Naive thymus-derived CD8-positive, alpha-beta T cell (primary cell): ENCODE measurements at places on chromosomes 1 and 21. TPM values are rescaled to one million over a fixed set of nuclear protein-coding genes. Genes with fewer than 3 reads are reported as not detected.

Gene UTS2
- not detected for total RNA-seq

- no peaks in the 10 kb centered on the region for H3K4me1 ChIP-seq
- H3K27me3 ChIP-seq = no peaks in the 10 kb centered on the region
- H3K36me3 ChIP-seq = no peaks in the 10 kb centered on the region
- no peak overlapping the region for H3K4me3 ChIP-seq
Measured at GRCh38 chr21:16865632-16866031, 647.2 kb upstream of the CXADR start.

GRCh38 chr21:43193651-43194302, 25.0 kb downstream of the CRYAA start:
- H3K4me1 ChIP-seq = peaks cover 12% of the 10 kb centered on the region
- H3K27ac ChIP-seq = no peak overlapping the region
- H3K4me3 ChIP-seq = no peak overlapping the region
- H3K27me3 ChIP-seq = peaks cover 10% of the 10 kb centered on the region
- DNase-seq = no peak

GRCh38 chr1:1086911-1087341, 12.8 kb upstream of the RNF223 start:
- H3K27me3 ChIP-seq = no peaks in the 10 kb centered on the region
- no peaks in the 10 kb centered on the region for H3K36me3 ChIP-seq
- peaks cover 3% of the 10 kb centered on the region for H3K4me1 ChIP-seq
- no peak overlapping the region for H3K27ac ChIP-seq

GRCh38 chr21:20701235-20701634, 297.0 kb upstream of the NCAM2 start:
- H3K4me3 ChIP-seq = no peak overlapping the region
- no peaks in the 10 kb centered on the region for H3K4me1 ChIP-seq
- no peak overlapping the region for H3K27ac ChIP-seq
- H3K27me3 ChIP-seq = no peaks in the 10 kb centered on the region
- no peak for DNase-seq
- no peaks in the 10 kb centered on the region for H3K36me3 ChIP-seq

GRCh38 chr1:9331016-9331415, 38.3 kb downstream of the SPSB1 start:
- H3K27ac ChIP-seq = no peak overlapping the region
- no peak for DNase-seq
- H3K27me3 ChIP-seq = no peaks in the 10 kb centered on the region
- no peaks in the 10 kb centered on the region for H3K36me3 ChIP-seq
- peaks cover 15% of the 10 kb centered on the region for H3K4me1 ChIP-seq
- H3K4me3 ChIP-seq = no peak overlapping the region

DNA sequence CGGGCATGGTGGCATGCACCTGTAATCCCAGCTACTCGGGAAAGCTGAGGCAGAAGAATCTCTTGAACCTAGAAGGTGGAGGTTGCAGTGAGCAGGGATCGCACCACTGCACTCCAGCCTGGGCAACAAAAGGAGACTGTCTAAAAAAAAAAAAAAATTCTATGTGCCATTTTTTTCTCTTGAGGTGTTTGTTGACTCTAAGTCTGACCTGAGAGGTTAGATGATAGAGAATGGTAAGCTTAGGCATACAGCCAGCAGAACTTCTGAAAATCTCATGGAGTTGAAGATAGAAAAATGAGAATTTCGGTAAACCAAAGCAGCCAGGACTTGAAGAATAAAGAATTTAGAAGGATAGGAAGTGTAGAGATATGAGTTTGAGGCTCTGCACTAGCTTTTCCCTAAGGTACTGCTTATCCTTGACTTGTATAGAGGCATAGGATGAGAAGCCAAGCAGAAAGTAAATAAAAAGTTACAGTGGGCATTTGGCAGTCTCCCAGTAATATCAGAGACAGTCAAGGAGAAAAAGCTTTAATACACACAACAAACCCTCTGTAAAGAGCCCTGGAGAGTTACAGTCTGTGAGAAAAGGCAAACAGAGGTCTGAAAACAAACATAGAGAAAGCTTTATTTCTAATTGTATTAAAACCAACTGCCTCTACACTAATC, 24.3 kb downstream of the F13B start:
- DNase-seq = no peak
- H3K4me1 ChIP-seq = no peaks in the 10 kb centered on the region
- H3K27ac ChIP-seq = no peak overlapping the region
- peaks cover 13% of the 10 kb centered on the region for H3K27me3 ChIP-seq
- H3K4me3 ChIP-seq = no peak overlapping the region

DNA sequence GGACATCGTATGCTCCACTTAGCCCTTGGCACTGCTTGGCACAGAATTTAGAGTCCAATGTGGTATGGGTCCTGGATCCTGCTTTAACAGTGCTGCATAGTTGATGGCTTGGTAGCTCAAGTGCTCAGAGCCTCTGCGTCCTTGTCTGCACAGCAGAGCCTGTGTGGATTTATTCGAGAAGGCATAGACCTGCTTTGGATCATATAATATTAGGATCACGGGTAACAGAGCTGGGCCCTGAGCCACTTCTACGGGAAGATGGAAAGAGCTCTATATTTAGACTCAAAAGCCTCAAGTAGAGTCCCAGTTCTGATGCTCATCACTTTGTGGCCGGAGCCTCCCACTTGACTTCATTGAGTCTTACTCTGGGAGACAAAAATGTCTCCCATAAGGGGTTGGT, 164.4 kb upstream of the EDN2 start:
- no peak for DNase-seq
- H3K4me3 ChIP-seq = no peak overlapping the region
- no peak overlapping the region for H3K27ac ChIP-seq
- no peaks in the 10 kb centered on the region for H3K27me3 ChIP-seq

DNA sequence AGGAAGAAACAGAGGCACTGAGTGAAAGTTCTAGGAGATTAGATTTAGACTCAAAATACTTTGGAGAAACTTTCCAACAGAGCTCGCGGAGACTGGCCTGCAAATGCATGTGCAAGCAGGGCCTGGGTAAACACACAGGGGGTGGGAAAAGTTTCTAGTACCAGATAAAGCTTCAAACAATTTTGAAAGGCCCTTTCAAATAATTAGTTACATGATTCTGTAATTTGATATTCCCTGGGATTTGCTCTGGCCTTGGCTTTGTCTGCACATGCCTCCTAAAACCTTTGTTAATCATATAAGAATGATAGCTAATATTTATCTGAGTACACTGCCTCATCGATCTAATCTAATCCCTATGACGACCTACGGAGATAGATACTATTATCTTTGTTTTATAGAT, 31.3 kb downstream of the VTCN1 start:
- H3K4me1 ChIP-seq = no peaks in the 10 kb centered on the region
- H3K27me3 ChIP-seq = peaks cover 2% of the 10 kb centered on the region
- H3K36me3 ChIP-seq = no peaks in the 10 kb centered on the region
- H3K27ac ChIP-seq = no peak overlapping the region
- DNase-seq = no peak
- H3K4me3 ChIP-seq = no peak overlapping the region
